ENCODE measurements at places on chromosomes 3 and 15.

DNA sequence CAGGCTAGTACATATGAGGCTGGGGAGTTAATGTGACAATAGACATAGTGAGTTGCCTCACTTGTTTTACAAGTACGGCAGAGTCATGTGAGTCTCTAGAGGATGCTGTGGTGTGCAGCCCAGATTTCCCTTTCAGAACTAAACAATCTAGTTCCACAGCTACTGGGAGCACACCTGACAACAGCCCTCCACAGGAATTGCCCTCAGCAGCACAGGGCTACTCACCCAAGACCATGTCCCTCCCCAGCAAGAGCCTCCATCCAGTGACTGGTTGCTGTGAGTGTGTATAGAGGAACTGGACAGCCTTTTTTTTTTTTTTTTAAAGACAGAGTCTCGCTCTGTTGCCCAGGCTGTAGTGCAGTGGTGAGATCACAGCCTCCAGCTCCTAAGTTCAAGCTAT lies 40.2 kb upstream of the UBE2E2 start:
- no peak for DNase-seq

GRCh38 chr3:129662191-129662608 lies 55.7 kb upstream of the PLXND1 start:
- DNase-seq = no peak

DNA sequence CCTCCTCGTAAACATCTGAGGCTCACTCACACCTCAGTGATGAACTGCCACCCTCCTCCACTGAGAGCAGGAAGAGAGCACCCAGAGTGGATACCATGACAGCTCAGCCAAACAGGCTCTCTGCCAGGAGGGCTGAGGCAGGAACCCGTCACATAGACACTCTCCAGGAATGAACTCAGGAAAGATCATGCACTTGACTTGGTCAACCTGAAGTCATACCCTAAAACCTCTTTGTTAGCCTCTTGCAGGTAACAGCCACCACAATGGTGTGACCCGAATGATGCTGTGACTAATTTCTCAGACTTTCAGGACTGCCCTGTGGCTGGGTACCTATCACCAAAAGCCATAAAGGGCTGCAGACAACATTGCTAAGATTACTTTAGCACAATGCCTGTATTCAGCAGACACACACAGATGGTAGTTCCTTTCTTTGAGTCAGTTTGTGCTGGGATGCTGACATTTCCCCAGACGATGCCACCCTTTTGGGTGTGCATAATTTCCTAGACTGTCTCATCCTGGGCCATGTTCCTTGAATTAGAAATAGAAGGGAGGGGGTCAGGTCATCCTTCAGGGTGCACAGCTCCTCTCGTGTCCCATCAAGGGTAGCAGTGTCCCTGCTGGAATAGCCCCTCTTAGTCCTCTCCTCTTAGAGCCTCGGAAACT lies 30.3 kb downstream of the CX3CR1 start:
- peak; percentile 42 for DNase-seq

DNA sequence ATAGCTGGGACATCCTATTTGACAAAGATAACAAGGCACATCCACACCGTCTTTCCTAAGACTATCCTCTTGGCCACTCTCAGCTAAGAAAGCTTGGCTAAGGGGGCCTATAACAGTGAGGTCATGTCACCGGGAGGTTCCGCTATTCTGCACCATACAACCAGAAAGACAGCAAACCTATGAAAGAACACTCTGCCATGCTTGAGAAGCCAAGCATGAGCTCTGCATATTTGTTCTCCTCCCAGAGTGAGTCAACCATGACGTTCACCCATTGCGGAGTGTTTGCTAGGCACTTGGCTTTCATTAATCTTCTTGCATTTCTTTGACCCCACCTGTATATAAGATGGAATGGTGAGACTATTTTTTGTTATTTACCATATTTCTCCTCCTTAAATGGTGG lies 141.2 kb downstream of the GMNC start:
- DNase-seq = no peak

DNA sequence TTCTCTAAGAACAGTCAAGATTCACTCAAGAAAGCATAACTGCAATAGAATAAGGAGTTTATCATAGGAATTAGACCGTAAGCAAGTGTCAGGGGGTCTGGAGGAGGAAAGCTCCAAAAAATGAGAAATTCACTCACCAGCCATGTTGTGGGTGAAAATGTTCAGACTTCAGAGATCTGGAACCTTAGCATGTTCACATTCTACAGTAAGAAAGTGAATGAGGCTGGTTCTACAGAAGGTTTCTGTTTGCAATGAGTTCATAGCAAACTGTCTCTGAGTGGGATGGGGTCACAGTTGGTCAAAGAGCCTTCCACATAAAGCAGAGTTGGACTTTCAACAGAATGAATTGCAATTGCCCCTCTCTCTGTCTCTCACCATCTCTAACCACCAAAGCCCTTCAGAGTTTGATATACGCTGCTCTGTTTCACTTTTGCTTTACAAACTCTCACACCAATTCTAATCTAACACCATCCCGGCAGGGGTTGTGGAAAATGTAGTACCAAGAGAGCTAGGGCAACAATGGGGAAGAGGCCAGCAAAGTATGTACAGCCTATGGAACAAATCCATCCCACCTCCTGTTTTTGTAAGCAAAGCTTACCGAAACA lies 581.8 kb upstream of the UBE2E2 start:
- DNase-seq = no peak

DNA sequence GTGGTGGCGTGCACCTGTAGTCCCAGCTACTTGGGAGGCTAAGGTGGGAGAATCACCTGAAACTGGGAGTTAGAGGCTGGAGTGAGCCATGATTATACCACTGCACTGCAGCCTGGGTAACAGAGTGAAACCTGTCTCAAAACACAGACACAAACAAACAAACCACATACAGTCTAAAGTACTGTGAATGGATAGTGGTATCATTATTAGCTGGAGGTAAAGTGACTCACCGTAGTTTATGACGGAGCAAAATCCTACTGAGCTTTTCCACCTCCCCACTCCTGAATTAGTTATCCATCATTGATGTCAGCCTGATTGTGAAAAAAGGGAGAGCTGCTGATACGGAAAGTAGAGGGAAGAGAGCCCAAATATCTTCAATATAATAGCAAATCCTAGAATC lies 3.2 kb upstream of the CNOT10 start:
- DNase-seq = no peak

DNA sequence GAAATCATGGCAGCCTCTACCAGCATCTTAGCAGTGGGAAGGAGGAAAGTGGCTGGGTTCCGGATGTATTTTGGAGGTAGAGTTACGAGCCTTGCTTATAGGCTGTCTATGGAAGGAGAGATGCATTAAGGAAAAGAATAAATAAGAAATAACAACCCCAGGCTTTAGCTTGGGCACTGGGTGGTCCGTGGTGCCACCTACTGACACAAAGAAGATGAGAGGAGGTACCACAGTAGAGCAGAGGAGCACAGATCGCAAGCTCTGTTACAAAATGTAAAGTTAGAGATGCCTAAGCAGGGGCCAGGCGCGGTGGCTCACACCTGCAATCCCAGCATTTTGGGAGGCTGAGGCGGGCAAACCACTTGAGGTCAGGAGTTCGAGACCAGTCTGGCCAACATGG lies 74.8 kb downstream of the TMEM39A start:
- no peak for DNase-seq

- DNase-seq = no peak
Measured at GRCh38 chr15:101316529-101316928, 21.5 kb upstream of the SNRPA1 start.

GRCh38 chr3:1832395-1832794 lies 266.3 kb upstream of the CNTN4 start:
- no peak for DNase-seq

GRCh38 chr3:160090653-160091052 lies 102.0 kb downstream of the IL12A start:
- no peak for DNase-seq

GRCh38 chr3:28903171-28903601 lies 377.7 kb upstream of the RBMS3 start:
- no peak for DNase-seq

DNA sequence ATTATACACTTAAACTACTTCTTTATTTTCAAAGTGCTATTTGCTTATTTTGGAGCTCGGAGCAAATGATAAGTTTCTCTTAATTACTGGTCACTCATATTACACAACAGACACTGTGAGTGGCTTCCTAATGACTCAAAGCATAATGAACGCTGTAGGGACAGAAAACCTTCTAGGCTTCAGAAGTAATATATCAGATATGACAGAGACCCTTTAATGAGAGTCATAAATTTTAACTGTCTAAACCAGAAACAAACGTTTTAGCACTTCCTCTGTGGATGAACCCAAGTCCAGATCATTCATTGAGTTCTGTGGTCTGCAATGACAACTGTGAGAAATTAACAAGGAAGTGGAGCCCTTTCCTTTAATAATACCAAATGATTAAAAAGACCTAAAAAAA lies 66.6 kb downstream of the ARPP21 start:
- no peak for DNase-seq

DNA sequence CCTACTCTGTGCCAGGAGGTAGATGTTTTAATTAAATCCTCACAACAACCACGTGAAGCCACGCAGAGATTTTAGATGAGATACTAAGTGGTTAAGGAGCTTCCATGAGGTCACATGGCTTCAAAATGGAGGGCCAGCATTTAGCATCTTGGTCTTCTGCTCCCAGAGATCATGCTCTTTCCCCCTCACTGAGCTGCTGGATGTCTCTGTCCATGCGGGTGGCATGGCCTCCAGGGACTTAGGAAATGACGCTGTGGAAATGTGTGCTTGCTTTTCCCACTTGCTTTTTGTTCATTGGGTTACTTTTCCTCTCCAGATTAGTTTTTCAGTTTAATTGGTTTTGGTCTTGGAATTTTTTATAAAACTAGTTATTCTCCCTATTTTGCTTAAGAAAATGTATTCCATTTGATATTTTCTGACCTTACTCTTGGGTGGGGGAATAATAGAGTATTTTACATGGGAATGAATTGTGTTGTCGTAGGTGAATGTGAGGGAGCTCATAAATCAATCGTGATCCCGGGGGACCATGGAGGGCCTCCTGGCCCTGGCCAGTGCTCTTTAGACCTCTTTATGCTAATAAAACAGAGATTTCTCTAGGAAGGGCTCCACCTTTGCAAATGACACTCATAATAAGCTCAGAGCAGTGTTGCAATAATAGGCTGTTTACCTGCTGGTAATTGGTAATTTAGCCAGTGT lies 376.0 kb upstream of the ONECUT1 start:
- no peak for DNase-seq

DNA sequence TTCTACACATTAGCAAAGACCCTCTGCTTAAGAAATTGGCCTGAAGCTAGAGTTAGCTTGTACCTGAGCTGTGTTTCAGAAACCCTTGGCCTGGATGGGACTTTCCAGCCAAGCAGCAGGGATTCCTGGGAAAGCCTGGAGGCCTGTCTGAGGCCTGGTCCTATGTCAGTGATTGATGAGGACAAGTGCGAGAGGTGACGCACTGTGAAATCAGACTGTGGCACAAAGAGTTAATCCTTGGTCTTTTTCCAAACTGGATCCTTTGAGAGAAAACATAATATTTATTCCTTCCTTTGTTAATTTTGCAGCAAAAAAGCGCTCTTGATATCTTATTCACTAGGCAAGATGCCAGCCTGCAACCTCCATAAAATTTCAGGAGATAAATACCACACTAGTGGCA lies 225.0 kb upstream of the ATP11B start:
- no peak for DNase-seq

DNA sequence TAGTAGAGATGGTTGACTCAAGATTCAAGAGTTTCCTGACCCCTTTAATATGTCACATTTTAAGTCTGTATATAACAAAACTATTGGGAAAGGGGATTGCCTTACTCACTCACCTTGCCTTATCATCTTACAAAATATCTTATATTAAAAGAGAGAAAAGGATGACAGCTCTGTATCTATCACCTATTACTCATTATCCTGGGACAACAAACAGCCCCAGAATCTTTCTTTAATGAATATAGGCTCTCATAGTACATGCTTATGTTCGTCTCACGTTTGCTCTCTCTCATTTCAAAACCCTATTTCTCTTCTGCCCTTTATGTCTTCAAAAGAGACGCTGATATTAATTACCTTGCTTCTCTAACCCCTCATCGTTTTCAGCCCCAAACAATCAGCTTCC lies 1023.4 kb upstream of the CFAP20DC start:
- no peak for DNase-seq

DNA sequence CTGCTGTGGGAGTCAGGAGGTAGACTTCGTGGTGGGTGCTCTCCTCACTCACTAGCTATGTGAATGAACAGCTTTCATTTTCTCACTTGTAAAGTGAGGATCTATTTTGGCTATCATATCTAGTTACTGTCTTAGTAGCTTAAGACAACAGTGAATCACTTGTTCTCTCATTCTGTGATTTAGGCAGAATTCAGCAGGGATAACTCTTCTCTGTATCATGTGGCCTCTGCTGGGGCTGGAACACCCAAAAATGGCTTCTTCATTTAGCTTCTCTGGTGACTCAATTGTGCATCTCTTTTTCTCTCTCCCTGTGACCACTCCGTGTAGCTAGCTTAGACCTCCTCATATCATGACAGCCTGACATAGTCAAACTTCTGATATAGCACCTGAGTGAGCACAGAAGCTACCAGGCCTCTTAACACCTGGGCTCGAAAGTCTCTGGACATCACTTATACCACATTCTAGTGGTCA lies 68.4 kb downstream of the BFSP2 start:
- no peak for DNase-seq

GRCh38 chr3:50588759-50589433 lies 19.6 kb downstream of the HEMK1 start:
- DNase-seq = no peak

DNA sequence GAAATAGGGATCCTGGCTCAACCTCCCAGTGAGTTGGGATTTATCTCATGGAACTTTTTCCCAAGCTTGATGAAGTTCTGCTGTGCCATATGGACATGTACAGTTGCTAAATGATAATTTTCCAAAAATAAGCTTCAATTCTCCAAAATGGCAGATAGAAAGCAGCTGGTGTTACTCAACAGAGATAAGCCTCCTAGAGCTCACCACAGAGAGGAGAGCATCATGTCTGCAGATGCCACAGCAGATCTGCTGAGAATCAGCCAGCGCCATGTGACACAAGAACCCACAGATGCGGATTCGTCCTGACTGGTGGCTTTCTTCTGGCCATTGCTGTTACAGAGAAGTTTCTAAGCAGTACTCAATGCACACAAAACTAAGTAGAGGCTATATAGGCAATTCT lies 50.6 kb downstream of the AGTR1 start:
- no peak for DNase-seq

Data from uterus (tissue), 4 donors.